ENCODE measurements at places on chromosomes 11 and 22.

GRCh38 chr22:48065892-48066291 is 1303.4 kb downstream of the TBC1D22A start:
- DNase-seq = no peak

GRCh38 chr22:36238373-36239149 is 766 bp downstream of the APOL2 start:
- DNase-seq = peak; percentile 46

- DNase-seq = no peak
Observed at GRCh38 chr11:30282289-30282631, 40.6 kb upstream of the ARL14EP start.

DNA sequence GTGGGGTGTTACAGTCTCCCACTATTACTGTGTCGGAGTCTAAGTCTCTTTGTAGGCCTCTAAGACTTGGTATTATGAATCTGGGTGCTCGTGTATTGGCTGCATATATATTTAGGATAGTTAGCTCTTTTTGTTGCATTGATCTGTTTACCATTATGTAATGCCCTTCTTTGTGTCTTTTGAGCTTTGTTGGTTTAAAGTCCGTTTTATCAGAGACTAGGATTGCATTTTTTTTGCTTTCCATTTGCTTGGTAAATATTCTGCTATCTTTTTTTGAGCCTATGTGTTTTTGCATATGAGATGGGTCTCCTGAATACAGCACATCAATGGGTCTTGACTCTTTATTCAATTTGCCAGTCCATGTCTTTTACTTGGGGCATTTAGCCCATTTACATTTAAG is 97.6 kb downstream of the PDE3B start:
- no peak for DNase-seq

DNA sequence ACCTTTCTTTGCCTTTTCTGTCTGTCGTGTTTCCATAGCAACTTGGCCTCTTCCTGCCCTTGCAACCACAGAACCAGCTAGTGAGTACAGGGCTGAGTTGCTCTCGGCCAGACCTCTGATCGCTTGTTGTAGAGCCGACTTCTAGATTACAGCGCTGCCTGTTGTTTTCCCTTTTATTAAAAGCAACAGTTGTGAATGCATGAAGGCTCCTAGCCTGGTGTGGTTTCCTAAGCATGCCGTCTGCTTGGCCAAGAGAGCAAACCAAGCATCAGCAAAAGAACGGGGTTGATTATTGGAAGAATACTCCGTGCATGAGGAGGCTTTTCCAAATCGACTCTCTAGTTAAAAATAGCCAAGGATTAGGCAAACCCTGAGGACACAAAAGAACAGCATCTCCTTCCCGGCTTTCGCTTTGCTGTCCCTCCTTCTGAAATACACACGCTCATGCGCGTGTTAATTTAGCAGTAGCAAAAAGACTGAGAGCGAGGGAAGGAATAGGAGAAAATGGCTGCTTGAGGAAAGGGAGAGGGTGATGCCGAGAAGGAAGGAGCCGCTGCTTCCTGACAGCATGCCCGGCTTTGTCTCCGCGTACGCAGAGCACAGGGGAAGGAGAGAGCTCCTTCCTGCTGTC is 71.5 kb upstream of the TTC12 start:
- no peak for DNase-seq

DNA sequence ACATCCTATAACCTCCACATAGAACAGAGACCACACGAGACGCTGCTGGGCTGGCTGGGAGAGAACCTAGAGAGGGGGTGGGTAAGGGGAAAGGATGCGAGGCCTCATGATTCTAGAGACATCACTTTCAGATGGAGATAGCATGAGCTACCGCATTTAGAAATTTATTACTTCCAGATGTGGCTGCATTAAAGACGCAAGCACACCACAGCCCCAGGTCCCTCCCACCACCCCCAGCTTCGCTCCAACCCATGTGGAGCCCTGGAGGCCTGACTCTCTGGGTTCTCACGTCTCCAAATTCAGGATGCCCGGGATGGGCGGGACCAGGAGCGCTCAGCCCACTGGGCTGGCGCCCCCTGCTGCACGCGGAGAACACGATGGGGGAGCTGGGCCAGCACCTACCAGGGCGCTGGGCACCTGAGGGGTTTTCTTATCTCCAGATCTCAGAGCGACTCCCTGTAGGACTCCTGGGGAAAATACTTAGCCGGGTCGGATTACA is 13.6 kb downstream of the MRPL21 start:
- DNase-seq = peak; percentile 50

DNA sequence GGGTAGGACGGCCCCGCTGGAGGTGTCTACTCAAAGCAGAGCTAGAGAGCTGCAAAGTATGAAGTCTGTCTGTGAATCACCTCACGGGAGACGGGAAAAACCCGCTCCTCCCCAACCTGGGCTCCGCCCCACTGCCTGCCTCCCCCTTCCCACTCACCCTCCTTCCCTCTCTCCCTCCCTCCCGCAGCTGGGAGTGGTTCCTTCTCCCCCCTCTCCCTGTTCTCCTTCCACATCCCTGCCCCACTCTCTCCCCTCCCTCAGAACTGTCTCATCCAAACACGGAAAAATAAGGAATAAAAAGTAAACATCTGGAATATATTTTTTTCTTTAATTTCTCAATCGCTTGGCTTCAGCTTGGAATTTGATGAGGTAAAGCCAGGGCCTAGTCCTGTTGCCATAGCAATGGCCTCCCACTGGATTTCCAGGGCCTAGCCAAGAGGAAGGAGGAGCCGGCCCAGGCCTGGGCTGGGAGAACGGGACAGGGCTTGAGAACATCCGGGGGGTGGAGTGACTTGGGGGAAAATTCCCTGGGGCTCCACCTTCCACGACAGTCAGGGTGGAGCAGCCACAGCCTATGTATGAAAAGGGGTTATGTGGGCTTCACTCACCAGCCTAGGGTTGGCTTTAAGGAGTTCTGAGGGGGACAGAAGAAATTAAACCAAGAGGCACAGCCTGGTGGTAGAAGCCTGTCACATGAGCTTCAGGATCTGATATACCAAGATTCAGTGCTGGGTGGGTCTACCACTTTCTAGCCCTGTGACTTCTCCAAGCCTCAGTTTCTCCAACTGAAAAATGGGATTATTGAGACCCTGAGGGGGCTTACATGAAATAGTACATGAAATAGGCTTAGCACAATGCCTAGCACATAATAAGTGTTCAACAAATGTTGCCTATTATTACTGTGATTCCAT is 2.2 kb downstream of the TNKS1BP1 start:
- DNase-seq = peak; percentile 88

DNA sequence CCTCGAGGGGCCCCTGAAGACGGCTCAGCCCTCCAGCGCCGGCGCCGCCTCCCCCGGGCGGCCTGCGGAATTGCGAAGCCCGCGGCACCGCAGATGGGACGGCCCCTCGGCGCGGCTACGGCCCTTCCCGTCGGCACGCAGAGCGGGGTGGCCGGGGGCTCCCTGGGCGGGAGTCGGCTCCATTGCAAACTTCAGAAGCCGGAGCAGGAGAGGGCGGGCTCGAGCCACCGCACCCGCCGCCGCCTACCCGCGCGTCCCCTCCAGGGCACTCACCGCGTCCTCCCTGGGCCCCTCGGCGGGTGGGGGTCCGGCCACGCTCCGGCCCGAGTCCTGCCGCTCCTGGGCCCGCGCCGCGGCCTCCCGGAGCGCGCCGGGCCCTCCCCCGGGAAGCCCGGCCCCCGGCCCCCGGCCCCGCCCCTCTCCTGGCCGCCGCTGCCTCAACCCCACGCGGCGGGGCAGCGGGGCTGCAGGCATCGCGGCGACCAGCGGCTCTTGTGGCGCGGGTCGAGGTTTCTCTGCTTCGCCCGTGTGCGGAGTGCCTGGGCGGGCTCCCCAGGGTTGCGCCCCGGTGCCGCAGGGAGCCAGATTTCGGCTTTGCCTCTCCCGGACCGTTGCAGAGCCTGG is at the start of gene PACSIN3:
PACSIN3 (minus strand) TSS at position 359 of the 624 bp plus-strand sequence. CDS start 3,707 bp downstream, outside the sequence.
- DNase-seq = peak; percentile 60

GRCh38 chr11:11137339-11137738 is 215.7 kb downstream of the CSNK2A3 start:
- no peak for DNase-seq

- DNase-seq = peak; percentile 3
Observed at GRCh38 chr11:20310137-20310536, 53.4 kb upstream of the HTATIP2 start.

DNA sequence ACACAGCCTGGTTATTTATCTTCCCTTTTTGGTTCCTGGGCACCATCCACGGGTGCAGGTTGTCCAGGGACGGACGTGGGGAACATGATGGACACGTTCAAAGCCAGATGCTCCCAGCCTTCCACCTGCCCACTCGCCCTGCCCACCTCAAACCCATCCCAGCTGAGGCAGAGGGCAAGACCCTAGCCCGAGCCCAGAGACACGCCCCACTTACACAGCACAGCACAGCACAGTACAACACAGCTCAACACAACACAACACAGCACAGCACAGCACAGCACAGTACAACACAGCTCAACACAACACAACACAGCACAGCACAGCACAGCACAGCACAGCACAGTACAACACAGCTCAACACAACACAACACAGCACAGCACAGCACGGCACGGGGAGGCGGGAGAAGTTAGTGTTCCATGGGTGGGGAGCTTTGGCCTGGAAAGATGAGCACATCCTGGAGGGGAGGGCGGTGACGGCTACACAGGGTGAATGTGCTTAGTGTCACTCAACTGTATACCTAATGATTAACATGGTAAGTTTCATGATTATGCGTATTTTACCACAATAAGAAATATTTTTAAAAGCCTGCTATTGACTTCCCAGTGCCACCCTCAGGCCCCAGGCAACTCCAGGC is 1507.5 kb downstream of the BRD1 start:
- DNase-seq = no peak

DNA sequence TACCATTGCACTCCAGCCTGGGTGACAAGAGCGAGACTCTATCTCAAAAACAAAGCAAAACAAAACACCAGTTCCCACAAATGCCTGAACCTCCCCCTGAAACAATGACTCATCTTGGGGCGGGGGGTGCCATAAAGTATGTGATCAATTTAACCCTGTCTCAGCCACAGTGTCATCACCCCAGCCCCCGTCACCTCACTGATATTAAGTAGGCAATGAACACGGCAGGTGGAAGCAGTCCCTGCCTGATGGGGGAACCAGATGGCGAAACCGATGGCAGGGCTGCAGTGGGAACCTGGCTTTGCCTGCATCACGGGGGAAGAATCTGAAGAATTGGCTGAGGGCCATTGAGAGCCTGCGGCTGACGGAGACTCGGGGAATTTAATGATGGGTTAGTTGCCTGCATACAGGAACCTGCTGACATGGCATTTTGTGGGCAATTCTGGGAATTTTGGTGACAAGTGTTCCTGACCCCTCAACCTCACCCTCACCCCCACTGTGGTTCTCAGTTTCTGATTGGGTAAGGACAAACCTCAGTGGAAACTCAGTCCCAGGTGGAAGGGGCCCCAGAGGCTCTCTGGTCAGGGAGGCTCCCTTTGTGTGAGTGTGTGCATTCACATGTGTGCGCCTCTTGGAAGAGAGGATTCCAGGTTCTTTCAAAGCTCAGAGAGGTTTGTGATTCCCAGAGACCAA is 39.1 kb upstream of the SHISAL1 start:
- peak; percentile 58 for DNase-seq

- no peak for DNase-seq
Observed at GRCh38 chr11:10561043-10561818, 7.2 kb downstream of the LYVE1 start.

- no peak for DNase-seq
Observed at GRCh38 chr22:37924386-37925065, 18.4 kb downstream of the MICALL1 start.

GRCh38 chr11:107957109-107957588 is 28.9 kb downstream of the RAB39A start:
- DNase-seq = no peak

- peak; percentile 84 for DNase-seq
Observed at GRCh38 chr22:23984430-23984829, 4.5 kb downstream of the GSTT2 start.

GRCh38 chr11:122042981-122043380 is 73.0 kb downstream of the BLID start:
- no peak for DNase-seq

DNA sequence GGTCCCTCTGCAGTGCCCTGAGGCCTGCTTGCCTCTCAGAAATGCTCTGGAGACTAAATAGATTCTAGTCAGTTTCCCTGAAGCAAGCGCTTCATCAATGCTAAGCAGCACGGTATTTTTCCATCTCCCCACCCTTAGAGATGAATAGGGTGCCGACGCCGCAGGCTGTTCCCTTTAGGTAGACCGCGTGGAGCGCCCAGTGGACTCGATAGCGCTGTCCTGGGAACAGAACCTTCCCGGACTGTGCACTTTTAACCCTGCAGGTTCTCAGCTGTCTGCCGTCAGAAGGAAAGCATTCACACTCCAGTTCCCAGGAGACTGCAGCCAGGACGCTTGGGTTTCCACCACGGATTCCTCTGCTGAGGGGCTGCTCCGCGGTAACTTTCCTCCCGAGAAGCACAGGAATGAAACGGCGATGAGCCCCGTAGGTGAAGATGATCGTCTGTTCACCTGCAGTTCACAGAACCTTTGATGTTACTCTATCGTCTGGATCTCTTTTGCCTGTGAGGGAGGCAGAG is 9.1 kb upstream of the KCNJ1 start:
- DNase-seq = no peak

DNA sequence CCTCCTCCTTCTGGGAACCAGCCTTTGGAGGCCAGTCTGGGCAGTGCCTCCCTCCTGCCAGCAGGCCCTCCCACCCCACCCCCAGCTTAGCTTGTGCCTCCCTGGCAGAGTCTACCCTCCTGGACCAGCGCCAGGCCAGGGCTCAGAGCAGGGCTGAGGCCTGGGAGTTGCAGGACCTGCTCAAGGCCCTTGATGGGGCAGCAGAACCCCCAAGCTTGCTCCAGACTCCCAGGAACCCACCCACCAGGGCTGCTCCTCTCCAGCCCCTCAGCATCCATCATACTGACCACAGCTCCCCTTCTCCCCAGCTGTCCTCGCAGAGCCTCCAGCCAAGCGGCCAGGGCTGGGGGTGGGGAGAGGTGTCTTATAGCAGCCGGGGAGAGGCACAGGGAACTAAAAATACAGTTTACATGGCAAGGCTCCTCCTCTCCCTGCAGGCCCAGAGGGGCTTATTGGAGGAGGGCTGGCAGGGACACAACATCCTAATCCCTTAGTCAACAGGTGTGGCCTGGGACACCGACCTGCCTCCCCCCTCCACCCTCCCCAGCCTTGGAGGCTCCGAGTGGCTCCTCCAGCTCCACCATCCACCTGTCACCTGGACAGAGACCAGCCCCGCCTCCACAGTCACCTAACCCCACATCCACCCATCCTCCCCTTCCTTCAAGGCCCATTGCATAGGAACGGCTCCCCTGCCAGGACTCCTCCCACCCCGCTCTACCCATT is 5.2 kb upstream of the MB start:
- DNase-seq = no peak

GRCh38 chr11:69828971-69829344 is 9.7 kb upstream of the FGF3 start:
- DNase-seq = no peak

- DNase-seq = no peak
Observed at GRCh38 chr11:62707277-62707861, at the start of the genes BSCL2 and GNG3. BSCL2 (minus strand) TSS chr11:62707424; CDS start chr11:62707195, 229 bp downstream. GNG3 (plus strand) TSS chr11:62707676; CDS start chr11:62708296, 620 bp downstream.

Data from dermis blood vessel endothelial cell (primary cell).